Muscle of leg (tissue), 16 donors: ENCODE measurements at places on chromosomes 11 and 22. TPM values are rescaled to one million over a fixed set of nuclear protein-coding genes. Genes with fewer than 3 reads are reported as not detected.

DNA sequence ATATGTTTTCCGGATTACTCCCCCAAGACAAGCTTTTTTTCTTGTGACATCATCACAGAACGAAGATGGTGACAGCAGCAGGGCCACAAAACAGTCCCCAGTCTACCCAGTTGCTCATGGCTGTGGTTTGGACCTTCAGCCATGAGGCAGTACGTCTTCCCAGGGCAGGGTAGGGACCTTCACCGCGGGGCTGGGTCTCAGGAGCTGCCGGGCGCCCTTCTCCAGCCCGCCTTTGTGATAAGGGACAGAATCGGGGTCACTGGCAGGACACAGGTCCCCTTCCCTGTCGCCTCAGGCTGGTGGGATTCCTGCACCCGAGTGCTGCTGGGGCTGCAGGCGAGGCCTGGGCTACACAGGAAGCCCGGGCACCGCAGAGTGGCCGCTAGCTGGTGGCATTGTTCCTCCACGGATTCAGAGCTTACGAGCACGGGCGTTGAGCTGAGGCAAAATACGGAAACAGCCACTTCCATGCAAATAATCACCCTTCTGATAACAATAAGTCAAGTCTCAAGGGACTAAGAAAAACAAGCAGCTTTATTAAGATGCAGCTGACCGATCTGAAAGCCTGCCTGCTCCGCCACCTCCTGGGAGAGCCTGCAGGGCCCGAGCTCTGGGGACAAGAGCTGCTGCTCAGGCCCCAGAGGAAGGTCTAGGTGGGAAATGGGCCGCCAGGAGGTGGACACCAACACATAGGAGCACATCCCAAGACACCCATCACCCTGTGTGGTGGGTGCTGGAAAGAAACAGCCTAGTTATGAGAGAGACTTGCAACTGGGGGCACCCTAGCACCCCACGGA is 12.3 kb downstream of the TBX1 start:
- no peak for DNase-seq

DNA sequence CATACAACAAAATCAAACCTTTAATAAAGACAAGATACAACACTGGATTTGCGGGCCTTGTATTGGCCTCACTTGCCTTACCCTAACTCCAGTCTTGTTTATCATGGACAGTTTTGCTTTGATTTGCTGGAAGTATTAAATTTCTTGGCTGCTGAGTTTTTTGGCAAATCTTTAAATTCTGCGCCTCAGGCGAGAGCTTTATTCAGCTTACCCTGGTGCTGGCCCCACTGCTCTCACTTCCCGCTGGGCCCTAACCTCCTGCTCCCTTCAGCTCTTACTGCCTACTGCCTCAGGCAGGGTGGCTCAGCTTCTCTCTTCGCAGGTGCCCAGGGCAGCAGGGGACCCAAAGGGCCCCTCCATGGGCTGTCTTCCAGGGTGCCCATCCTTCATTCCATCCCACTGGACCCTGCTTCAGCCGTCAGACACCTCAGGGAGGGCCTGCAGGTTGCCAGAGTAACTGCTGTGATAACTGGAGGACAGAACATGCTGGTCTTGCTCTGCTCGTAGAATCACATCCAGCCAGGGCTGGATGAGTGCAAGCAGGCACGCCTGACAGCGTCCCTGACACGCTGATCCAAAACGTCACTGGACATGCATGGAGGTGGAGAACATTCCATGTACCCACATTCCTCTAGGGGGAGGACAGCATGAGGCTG is 45.7 kb upstream of the TUB start:
- DNase-seq: no peak

The FBLN1 gene
- total RNA-seq: 104 TPM

- DNase-seq: peak; percentile 55
These were observed 305.1 kb downstream of the CNTN5 start for GRCh38 chr11:99325847-99326246.

DNA sequence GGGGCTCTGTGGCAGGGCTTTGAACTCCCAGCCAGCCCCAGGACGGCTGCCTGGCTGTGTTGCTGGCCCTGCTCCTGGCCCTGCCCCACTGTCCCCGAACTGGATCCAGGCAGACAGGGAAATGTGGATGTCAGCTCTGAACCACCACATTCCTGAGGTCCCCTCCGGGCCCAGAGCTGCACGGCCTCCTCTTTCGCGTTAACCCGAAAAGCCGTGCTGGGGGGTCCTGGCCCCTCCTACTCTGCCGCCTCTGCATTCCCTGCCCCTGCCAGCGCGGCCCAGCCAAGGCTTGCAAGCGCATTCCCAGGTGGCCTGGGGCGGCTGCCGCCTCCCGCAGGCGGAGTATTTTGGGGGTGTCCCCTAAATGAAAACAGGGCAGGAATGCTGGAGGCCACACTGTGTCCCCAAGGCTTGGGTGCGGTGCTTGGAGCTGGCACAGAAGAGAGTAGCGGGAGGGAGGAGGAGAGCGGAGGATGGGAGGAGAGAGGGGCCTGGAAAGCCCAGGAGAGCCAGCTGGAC is 5.4 kb downstream of the LINC01488 start:
- DNase-seq: peak; percentile 67

The MRGPRF gene
- 10.2 TPM for total RNA-seq
